ENCODE measurements at places on chromosomes 4 and X.

DNA sequence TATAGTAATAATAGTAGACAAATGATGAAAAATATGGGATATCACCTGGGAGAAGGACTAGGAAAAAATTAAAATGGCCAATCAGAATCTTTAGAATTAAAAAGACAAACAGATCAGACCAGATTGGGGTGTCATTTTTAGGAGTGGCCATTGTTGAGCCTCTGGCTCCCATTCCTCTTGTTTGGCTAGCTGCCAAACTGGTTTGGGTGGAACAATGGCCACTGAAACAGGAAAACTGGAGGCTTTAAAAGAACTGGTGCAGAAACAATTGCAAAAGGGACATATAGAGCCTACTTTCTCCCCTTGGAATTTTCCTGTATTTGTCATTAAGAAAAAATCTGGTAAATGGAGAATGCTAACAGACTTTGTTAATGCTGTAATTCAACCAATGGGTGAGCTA is 294.8 kb upstream of the DKK2 start:
- DNase-seq: no peak

GRCh38 chr4:153346031-153346430 is 1.5 kb downstream of the MND1 start:
- DNase-seq: no peak

DNA sequence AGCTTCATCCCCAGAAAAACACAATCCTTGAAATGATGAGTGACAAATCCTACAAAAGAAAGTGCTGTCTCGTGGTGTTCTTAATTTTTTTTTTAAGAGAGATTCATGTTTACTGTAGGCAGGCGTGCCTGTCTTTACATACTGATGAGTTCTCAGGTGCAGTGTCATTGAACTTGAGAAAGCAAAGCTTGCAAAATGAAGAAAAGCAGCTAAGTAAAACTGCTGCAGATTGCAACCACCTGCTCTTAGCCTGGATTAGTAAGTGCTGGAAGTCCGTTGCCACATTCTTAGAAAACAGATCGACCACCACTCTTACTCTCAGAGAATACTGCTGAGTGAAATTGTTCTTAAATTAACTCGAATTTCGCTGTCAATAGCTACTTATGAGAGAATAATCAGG is 854.6 kb downstream of the TRIML1 start:
- DNase-seq: no peak

DNA sequence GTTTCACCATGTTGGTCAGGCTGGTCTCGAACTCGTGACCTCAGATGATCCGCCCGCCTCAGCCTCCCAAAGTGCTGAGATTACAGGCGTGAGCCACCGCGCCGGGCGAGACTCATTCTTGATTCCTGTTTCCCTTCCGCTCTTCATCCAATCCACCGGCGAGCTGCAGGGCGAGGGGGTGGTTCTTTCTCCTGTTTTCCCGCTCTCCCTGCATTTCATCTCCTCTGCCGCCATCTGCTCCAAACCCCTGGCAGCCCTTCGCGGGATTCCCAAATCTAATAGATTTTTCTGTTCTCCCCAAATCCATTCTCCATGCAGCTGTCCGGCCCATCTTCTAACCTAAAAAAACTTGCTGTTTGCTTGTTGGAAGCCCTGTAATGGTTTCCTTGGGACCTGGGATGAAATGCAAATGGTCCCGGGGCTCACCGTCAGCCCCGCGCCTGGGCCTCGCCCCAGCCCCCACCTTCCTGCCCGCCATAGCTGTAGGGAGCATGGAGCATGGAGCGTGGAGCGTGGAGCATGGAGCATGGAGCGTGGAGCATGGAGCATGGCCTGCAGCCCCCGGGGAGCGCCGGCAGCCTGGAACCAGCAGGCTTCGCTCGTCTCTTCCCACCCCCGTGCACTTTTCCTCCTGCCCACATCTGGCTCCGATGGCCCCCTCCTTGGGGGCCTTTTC is 1.1 kb downstream of the ZFP42 start:
- no peak for DNase-seq

DNA sequence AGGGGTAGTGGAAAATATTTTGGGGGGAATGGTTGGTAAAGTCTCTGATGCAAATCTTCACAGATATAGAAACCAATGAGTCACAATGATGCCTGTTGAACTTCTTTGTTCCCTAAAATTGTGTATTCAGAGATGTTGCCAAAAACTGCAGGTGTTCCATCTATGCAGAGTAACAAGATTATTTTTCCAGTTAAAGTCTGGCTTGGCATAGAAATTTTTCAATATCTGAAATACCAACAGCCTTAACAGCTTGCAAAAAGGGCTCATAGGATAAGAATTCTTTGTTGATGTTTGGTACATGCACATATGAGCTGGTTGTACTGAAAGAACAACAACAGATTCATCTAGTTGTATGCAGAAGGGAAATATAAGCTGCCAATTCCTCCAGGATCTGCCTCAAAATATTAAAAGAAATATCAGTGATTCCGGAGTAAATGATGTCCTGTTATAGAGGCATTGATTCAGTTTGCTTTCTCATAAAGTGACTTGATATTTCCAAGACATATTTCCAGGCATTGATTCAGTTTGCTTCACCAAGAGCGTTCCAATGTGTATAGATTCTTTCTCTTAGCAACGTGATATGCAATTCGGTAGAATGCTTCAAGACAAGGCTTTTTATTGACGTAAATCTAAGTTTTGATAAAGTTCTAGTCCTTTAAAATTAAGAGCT is 564.4 kb downstream of the TMA16 start:
- DNase-seq: no peak

DNA sequence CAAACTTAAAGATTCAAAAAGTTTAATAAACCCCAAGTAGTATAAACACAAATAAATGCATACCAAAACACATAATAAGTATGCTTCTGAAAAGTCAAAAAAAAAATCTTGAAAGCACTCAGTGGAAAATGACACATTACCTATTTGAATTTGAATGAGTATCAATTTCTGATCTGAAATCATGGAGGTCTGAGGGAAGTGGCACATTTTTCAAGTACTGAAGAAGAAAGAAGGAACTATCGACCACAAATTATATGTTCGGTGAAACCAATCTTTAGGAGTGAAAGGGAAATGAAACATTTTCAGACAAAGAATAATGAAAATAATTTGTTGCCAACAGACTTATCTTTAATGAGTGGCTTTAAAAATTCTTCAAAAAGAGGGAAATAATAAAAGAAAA is 12.1 kb upstream of the F9 start:
- no peak for DNase-seq

DNA sequence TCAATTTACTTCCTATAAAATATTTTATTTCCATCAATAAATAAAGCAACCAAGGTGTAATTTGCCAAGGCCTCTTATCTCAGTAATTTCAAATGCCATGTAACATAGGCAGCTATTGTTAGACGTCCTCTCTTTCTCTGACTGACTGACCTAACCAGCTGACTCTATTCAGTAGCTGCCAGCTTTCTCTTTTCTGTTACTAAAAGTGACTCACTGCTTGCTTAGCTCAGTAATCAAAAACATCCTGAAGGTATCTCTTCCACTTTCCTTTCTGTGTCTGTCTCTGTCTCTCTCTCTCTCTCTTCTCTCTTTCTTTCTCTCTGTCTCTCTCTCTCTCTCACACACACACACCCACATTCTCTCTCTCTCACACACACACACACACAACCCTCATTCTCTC is 134.2 kb downstream of the SPOCK3 start:
- DNase-seq: no peak

- no peak for DNase-seq
These were observed 37.4 kb downstream of the RUFY3 start for GRCh38 chr4:70759126-70759525.

DNA sequence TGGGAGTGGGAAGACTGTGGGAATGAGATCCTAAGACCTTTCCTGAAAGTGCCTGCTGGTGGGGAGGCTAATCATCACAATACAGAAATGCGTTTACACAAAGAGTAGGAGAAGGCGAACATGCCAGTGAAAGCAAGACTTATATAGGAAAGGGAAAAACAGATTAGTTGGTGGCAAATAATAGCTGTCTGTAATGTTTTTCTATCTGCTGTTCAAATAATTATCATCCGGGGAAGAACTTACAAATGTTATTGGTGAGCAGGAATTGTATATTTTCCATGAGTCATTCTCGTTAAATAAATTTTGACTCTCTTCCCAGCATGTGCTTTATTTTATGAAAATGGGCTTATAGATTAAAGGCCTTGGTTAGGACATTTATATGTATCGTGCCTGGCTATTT is 196.5 kb downstream of the ARHGAP10 start:
- no peak for DNase-seq

- DNase-seq: no peak
These were observed 67.0 kb upstream of the FAM9A start for GRCh38 chrX:8868070-8868773.

GRCh38 chr4:3320361-3321023 is 27.7 kb downstream of the RGS12 start:
- DNase-seq: no peak

GRCh38 chr4:1137850-1138249 is 24.5 kb upstream of the RNF212 start:
- DNase-seq: no peak

DNA sequence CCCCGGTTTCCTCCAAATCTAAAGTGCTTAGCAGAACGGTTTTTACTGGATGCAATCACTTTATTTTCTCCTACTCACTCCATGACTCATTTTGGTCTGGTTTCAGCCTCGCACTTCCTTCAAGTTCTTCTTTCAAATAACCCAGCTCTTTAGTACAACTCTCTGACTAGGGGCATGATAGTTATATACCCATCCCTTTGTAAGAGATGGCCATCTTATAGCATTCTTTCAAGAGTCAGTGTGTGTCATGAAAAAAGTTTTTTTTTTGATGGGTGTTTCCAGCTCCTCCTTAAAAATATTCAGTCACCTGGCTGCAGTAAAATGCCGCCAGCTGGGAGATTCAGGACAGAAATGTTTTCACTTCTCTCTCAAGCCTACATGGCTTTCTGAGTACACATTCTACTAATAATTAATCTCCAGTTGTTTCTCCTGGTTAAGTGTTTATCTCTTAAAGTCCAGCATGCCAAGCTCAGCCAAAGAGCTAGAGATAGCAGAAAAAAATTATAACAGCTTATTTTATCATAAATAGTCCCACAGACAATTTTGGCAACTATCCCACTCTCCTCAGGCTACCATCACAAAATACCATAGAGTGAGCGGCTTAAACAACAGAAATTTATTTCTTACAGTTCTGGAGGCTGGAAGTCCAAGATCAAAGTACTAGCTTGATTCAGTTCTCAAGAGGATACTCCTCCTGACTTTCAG is 139.3 kb downstream of the GASK1B start:
- no peak for DNase-seq

DNA sequence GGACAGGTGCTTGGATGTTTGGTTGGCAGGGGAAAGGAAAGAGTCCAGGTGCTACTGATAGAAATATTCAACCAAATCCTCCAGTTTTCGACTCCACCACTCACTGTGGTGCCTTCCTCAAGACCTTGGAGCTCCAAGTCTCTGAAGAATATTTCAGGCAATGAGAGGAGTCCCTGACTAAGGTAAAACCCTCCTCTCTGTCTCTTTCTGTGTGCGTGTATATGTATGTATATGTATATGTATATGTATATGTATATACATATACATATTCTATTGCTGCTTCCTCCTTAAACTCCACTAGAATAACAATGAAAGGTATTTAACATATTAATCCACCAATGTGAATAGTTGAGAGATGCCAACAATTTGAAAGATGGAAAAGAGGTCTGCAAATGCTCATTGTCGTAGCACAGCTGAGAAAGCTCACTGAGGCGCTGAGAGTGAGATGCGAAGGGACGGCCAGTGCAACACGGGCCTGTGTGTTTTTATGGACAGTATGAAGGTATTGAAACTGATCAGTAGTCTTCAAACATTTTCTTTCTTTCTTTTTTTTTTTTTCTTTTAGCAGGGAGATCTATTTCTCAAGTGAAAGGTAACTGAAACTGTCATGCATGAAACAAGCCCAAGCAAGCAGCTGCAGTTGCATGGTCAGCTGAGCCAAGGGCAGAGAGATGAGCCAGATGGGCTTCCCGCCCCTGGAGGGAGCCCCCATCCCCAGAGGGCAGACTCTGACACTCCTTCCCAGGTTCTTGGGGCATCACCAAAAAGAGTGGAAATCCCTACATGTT is 41.1 kb upstream of the HS3ST1 start:
- no peak for DNase-seq

DNA sequence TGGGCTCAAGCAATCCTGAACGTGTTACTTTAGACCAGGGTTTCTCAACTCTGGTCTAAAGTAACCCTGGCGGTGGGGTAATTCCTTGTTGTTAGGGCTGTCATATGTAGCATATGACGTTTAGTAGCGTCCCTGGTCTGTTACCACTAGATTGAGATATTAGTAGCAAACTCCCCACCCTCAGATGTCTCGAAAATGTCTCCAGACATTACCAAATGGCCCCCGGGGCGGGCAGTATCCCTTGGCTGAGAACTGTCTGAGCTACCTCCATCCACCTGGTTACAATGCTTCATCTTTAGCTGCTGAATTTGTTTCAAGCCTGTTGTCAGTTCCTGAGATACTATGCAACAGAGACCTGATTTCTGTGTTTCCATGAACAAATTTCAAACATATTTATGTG is 56.7 kb downstream of the CLDN34 start:
- no peak for DNase-seq

DNA sequence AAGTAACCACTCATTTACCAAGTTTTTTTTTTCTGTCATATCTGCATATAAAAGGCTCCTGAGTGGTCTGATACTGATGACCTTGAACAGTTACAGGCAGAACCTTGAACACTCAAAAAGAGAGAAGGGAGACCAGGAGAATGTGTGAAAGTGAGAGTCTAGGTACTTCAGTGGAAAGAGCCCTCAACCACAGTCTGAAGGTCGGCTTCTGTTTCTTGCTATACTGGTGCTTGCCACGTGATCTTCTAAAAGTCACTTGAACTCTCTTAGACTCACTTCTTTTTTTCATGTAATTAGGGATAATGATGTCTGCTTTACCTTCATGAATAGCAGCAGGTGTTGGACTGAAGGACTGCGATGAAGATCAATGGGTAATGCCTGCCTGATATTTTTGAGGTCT is 22.8 kb downstream of the GABRB1 start:
- DNase-seq: no peak

GRCh38 chr4:125938541-125938940 is 623.8 kb downstream of the FAT4 start:
- DNase-seq: no peak

DNA sequence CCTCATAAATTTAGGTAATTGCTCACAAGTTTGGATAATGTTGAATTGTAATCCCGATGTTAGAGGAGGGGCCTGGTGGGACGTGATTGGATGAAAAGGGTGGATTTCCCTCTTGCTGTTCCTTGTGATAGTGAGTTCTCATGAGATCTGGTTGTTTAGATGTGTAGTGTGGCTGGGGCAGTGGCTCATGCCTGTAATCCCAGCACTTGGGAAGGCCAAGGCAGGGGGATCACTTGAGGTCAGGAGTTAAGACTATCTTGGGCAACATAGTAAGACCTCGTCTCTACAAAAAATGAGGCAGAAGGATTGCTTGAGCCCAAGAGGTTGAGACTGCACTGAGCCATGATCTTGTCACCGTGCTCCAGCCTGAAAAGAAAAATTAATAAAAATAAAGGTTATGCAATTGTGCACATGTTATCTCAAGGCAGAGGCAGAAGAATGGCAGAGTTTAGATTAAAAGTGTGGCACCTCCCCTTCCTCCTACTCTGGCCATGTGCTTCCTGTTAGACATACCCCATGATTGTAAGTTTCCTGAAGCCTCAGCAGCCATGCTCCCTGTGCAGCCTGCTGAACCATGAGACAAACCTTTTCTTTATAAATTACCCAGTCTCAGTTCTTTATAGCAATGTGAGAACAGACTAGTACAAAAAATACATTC is 36.5 kb downstream of the ERVMER34-1 start:
- DNase-seq: no peak
